Left cardiac atrium (tissue), 4 donors: ENCODE measurements at places on chromosomes 16 and 17.
A peak's percentile ranks its signal among the peaks of the same experiment; 100 is the strongest.

DNA sequence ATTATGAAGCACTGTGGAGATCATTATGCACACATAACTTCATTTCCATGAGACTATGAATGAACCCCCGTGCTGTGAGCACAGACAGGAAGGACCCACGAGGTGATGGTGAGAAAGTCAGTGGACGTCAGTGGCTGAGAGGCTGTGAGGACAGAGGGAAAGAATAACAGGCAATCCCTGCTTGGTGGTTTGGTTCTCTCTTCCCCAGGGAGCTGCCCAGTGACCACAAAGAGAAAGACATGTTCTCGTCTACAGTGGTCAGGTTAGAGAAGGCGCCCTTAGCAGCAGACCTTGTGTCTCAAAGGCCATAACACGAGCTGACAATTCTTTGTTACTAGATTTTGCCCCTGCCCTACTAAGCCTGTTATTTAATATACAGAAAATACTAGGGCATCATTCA, 609.2 kb downstream of the TOX3 start:
- no peak for DNase-seq

- DNase-seq: no peak
These were observed 14.2 kb downstream of the RNF112 start for GRCh38 chr17:19424934-19425868.

GRCh38 chr17:10618202-10618635, 38.9 kb downstream of the MYH3 start:
- peak; percentile 64 for DNase-seq

- DNase-seq: peak; percentile 67
These were observed 11.2 kb downstream of the PAM16 start for GRCh38 chr16:4339909-4340308.

DNA sequence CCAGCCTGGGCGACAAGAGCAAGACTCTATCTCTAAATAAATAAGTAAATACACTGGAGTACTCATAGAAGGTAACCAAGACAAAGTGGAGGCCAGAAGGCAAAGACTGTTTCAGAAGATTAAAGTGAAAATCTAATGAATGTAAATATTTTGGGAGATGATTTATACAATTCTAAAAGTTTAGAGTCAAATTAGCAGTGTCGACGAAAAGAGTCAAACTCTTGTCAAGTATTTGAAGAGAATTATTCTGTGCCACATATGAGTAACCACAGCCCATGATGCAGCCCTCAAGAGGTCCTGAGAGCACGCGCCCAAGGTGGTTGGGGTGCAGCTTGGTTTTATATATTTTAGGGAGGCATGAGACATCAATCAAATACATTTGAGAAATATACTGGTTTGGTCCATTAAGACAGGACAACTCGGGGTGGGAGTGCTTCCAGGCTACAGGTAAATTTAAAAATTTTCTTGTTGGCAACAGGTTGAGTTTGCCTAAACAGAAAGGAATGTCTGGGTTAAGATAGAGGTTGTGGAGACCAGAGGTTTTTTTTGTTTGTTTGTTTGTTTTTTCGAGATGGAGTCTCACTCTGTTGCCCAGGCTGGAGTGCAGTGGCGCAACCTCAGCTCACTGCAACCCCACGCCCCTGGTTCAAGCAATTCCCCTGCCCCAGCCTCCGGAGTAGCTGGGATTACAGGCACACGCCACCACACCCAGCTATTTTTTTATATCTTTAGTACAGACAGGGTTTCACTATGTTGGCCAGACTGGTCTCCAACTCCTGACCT, 3.5 kb downstream of the CFDP1 start:
- DNase-seq: no peak

- no peak for DNase-seq
These were observed 1.5 kb downstream of the MRPL10 start for GRCh38 chr17:47829870-47830269.

GRCh38 chr17:41835800-41836549, at the start of gene NT5C3B:
Gene NT5C3B, minus strand, starts transcription at chr17:41836232. Its CDS starts 39 bp downstream, at chr17:41836193.
- DNase-seq: peak; percentile 75

DNA sequence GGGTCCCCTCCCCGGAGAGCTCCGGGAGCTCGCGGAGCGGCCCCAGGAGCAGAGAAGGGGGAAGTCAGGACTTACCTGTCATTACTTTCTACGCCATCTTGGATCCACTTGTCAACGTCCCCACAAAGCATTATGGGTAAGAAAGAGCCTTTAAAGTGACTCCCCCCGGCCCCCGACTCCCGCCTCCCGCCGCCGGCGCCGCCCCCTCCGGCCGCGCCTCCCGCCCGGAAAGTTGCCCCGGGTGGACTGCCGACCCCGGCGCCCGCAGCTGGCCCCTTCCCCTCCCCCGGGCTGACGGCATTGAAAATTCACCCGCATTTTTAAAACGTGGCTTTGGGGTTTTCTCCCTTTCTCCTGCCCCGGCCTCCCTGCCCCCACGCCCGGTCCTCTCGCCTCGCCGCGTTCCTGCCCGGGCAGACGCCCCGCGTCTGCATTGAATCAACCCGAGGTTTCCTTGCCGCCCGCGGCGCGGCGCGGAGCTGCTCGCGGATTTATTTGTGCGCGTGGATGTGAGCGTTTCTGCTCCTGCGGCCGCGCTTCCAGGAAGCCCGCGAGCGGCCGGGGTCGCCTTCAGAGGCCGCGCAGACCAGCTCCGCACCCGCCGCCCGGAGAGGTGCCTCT, at the start of gene HELZ:
TSS of gene HELZ (minus strand) at position 124 of the 621 bp plus-strand sequence. CDS start 26,392 bp downstream, outside the sequence.
- peak; percentile 70 for DNase-seq

DNA sequence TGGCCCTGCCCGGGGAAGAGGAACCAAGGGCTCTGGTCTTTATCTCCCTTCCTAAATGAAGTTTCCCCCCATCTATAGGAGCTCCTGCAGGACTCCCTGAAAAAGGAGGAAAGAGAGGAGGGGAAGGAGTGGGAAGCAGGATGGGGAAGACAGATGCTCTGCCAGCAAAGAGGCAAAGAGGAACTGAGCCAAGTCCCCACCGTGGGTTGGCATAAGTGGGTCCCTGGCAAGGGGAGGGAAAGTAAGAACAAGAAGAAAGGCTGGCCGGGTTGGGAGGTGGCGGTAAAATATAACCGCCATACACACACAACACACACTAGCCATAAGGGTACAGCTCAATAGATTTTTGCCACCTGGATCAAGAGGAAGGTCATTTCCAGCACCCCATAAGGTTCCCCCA, 6.1 kb upstream of the EIF1 start:
- DNase-seq: no peak

- DNase-seq: no peak
These were observed 87.5 kb downstream of the RPTOR start for GRCh38 chr17:80632046-80632581.

DNA sequence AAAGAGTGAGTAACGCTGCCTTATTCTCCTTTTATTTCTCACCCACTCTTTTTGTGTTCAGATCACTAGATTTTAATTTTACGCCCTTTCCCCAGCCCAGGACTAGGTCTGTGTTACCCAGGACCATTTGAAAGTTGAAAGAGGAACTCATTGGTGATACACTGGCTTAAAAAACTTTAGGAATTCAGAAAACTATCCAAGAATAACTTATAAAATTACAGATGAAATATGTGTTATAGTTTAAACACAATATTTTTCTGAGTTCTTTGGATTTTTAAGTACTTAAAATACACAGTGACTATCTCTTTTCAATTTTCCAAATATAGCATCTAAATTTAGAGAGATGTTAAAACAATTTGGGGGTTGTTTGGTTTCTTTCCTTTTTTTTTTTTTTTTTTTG, 385.2 kb downstream of the CDH13 start:
- no peak for DNase-seq
